WERI-Rb-1 (cell line): ENCODE measurements at places on chromosomes 13 and 19.

DNA sequence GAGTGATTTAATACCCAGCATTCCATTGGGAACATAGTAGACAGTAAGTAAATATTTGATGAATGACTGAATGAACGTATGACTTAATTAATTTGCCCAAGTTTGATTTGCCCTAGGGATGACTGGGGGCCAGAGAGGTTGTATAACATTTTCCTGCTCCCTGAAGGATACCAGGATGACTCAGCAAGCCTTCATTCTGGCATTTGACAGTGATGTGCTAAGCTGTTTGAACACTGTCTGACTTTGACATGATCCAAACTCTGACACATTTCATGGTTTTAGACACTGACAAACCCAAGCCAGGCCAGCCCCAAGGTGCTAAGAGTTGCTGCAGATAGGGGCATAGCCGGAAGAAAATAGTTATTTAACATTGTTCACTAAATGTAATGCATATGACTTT lies 53.4 kb upstream of the KLF12 start:
- no peak for DNase-seq

- no peak for DNase-seq
Observed at GRCh38 chr13:108408672-108409071, 139.2 kb downstream of the TNFSF13B start.

DNA sequence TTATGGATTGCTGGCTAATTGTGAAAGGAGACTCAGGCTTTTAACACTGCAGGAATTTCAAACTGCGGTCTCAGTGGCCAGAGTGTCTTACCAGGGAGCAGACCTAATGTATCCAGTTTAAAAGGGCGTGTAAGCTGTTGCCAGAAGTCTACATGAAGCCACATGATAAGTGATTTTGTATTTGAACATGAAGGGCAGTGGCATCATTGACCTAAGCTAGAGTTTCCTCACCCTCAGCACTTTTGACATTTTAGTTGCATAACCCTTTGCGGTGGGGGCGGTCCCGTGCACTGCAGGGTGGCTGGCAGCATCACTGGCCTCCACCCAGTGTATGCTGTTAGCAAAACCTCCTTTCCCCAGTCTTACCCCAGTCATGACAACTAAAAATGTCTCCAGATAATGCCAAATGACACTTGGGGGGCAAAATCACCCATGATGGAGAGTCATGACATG lies 23.7 kb upstream of the GPR18 start:
- DNase-seq, result no peak

DNA sequence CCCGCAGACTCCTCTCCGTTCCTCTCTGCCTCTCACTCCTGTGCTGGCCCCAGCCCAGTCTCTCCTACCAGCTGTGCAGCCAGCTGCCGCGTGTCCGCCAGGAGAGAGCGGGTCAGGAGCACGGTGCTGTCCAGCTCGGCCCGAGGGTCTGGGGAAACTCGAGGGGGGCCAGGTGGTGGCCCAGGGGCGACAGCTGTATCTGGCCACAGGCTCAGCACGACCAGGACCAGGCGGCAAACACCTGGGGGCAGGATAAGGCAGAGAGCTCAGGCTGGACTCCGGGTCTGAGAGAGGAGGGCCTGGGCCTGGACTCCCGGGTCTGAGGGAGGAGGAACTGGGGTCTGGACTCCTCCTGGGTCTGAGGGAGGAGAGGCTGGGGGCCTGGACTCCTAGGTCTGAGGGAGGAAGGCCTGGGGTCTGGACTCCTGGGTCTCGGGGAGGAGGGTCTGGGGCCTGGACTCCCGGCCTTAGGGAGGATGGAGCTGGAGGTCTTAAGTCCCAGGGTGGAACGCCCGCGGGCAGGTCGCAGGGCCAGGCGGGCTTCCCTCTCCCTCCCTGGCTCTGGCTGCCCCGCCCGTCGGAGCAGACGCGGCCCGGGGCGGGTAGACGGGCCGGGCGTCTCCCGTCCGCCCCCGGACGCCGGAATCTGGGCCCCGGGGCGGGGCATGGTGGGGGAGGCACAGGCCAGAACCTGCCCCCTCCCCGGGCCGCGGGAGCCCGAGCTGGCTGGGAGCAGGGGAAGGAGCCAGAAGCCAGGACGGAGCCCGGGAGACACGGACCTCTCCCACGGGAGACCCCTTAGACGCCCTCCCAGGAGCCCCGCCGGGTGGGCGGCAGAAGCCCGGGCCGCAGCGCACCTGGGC lies 1.3 kb downstream of the IL11 start:
- DNase-seq, result peak; percentile 42

GRCh38 chr19:50796634-50797428 lies 6.6 kb downstream of the ACP4 start:
- no peak for DNase-seq

- DNase-seq, result no peak
Observed at GRCh38 chr13:96837809-96838208, 156.5 kb downstream of the OXGR1 start.

DNA sequence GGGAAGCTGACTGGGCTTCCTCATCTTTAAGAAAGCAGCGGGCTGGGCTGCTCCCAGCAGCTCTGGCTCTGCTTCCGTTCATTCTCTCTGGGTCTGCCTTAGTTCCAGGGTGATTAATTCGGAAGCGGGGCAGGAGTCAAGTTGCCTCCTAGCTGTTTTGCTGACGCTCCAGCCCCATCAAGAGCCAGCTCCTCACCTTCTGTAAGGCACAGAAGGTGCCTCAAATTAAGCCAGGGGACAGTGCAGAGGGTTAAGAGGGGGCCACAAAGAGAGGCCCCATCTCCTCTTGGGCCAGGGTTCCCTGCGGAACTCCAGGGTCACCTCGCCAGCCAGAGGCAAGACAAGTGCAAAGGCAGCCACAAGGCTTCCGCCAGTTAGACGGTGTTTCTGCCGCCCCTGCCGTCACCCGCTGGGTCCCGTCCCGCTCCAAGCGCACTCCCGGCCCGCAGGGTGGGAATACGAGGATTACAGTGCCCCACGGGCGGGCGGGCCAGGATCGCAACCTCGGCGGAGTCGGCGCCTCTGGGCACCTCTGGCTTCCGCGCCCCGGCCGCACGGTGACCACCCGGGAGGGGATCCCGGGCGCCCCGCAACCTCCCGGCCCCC lies 508 bp downstream of the SLC15A1 start:
- DNase-seq, result peak; percentile 35

DNA sequence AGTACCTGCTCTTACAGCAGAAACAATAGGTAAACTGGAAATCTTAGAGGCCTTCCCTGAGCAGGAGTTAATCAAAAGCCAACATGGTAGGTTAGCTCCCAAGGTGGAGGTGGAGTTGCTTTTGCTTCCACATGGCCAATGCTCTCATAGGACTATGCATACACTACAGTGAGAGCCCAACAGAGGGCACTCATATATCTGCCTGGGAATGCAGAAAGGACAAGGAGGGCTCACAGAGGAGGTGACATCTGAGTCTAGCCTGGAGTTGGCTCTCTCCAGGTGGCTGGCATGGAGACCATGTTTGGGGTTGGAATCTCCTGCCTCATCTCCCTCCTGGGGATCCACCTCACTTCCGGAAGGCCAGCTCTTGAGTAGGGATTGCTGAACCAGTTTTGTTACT lies 34.6 kb downstream of the ATP8A2 start:
- DNase-seq, result peak; percentile 75

DNA sequence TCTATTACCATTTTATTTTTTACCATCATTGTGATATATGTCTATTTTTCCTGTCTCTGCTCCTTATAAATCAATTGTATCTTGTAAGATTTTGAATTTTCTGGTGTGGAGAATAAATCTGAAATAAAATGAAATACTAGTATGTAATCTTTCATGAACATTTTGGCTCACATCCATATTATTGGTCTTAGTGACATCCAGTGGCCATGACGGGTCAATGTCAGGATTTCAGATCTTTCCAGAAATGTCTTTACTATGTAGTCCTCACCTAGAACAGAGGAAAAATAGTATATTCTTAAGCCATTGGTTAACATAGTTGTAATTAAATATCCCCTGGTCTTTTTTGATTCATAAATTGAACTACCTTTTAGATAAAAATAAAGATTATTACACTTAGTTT lies 109.8 kb upstream of the GPC6 start:
- peak; percentile 44 for DNase-seq

GRCh38 chr19:56692206-56692895 lies 20.8 kb upstream of the ZNF835 start:
- peak; percentile 50 for DNase-seq

DNA sequence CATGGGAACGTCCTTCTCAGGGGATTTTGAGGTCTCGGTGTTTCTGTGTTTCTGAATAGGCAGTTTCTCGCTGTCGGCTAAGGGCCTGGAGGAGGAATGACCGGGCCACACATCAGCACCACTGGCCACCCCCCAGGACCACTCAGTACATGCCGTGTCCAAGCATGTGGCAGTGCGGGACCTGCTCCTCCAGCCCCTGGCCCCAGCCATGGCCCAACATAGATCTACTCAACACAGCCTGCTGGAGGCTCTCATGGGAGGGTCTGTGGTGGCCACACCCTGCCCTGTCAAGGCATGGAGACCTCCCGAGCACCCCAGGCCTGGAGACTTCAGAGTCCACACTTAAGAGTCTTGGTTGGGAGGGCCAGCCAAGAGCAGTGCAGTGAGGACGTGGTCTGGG lies 17.5 kb downstream of the IZUMO4 start:
- no peak for DNase-seq
